ENCODE measurements at places on chromosomes 13 and 19. TPM values are rescaled to one million over a fixed set of nuclear protein-coding genes. Genes with fewer than 3 reads are reported as not detected.

DNA sequence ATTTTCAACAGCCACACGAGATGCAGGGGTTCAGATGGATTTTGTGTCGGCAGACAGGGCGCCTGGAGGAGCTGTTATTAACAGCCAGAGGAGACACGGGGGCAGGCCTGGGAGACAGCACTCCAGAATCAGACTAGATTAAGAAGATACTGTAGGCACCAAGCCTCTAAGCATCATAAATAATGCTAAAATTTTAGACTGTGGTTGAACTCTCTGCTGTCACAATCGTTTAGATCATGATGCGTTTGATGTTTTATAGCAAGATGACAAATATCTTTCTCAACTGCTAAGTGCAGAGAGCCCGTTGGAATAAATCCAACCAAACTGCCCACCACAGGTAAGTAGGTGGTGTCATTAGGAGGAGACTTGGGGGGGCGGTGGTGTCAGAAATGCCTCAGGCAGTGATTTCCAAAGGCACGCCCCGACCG is 63.9 kb downstream of the CEBPG start:
- H3K27ac ChIP-seq = no peak overlapping the region
- no peak for DNase-seq
- H3K4me3 ChIP-seq = no peak overlapping the region

PRX gene
- total RNA-seq = 1.2 TPM

CLEC17A gene
- total RNA-seq = not detected

KLF1 gene
- total RNA-seq = not detected

All from type B pancreatic cell (in vitro differentiated cells).